T-helper 22 cell (primary cell): ENCODE measurements at places on chromosomes 1 and 21.

DNA sequence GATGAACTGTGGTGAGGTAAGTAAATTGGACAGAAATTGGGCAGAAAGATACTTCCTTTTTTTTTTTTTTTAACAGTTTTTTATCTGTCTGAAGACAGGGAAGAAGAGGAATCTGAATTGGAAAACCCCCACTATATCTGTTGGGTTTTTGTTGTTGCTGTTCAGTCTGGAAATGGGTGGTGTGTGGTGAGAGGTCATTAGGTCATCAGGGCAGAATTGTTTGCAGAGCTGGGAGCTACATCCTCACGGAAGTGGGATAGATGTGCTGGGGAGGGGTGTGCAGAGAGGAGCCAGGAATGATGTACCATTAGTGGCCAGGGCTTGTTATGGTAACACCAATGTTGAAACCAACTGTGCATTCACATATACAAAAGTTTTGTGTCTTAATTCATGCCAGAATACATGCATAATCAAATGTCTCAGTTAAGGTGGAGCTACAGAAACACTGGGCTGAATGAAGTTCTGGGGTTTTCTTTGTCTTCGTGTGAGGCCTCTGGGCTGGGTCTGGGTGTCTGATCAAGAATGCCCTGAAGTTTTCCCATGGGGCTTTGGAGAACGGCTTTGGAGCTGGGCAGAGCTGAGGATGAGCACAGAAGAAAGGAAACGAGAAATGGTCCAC is 12.4 kb downstream of the USP25 start:
- DNase-seq, result no peak

DNA sequence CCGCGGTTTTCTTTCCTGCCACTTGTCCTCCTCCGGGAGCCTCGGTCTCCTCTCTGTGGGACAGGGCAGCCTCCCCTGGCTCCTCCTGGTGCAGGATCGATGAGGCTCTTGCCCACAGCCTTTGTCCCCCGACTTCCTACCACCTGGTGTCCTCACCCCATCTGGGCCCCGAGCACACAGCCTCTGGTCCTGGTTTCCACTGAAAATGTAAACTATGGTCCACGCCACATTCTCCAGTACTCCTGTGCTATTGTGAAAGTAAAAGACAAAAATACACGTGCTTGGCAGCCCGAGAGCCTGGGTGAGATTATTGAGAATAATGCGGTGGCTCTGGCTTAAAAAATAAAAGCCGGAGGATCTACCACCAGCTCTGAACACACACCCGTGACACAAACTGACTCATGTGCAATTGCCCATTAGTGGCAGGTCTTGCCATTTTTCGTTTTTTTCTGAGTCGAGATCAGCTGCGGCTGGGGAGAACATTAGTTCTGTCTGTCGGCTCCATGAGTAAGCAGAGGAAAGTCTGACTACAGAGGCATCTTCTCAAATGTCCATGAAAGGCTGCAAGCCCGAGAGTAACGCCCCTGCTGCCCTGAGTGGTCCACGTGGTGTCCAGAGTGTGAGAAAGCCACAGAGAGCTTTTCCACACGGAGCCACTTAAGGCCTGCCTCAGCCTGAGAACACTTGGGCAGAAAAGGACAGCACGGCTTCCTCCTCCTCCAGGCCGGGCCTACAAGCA is 5.7 kb upstream of the COL6A2 start:
- no peak for DNase-seq

GRCh38 chr1:227541796-227542152 is 21.6 kb upstream of the ZNF678 start:
- no peak for DNase-seq

- DNase-seq, result no peak
Measured at GRCh38 chr1:75632350-75632949, 21.5 kb upstream of the SLC44A5 start.

DNA sequence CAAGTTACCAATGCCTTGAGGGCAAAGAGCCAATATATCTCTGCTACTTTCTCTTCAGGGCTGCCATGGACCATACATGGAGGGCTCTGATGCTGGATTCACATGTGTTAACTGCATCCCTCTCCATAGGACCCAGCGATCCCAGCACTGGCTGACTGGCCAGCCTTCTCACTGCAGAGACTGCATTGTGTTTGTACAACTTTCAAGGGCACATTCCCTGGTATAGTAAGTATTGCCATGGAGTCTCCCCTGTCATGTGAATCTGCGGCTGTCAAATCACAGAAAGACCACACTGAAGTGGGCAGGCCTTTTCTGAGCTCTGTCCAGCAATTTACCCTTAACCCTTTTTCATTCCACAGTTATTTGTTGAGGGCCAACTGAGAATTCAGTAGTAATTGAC is 449.8 kb downstream of the OMA1 start:
- no peak for DNase-seq

GRCh38 chr1:71350805-71351204 is 270.0 kb upstream of the ZRANB2 start:
- no peak for DNase-seq

GRCh38 chr1:47624531-47624930 is 186.7 kb downstream of the FOXD2 start:
- no peak for DNase-seq

DNA sequence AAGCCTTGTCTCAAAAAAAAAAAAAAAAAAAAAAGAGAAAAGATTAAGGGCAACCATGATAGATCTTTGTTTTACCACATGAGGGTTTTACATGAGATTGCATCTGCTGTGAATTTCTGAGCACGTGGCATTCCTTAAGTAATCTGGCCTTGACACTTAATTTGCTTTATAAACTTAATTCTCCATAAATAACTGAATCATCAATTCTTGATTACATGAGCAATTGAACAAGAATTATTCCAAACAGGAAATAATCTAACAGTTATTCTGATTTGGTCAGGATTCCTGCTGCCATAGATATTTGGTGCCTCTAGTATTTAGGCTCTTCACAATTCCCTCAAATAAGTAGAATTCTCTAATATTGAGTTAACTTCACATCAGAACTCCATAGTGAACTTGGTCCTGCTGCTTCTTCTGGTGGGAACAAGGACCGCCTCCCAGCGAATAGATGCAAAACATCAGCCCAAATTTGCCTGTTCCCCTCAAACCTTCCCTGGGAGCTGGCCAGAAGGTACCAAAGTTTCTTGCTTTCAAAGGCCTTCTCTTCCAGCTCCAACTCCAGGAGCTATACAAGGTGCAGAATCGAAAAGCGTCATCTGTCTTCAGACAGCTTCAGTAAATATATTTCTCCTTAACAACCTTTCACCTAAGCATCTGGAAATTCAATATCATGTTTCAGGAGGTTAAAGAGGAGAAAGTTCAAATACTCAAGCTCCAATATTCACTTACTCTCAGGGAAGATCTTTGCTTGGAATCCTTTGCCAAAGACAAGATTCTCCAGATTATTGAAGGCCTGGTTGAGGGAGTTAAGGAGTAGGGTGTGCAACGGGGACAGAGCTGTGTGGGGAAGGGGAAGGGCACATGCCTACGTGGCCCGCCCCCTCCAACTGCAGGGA is 1.0 kb downstream of the KRTCAP2 start:
- no peak for DNase-seq

- DNase-seq, result no peak
Measured at GRCh38 chr1:198649232-198649967, 10.6 kb downstream of the PTPRC start.

DNA sequence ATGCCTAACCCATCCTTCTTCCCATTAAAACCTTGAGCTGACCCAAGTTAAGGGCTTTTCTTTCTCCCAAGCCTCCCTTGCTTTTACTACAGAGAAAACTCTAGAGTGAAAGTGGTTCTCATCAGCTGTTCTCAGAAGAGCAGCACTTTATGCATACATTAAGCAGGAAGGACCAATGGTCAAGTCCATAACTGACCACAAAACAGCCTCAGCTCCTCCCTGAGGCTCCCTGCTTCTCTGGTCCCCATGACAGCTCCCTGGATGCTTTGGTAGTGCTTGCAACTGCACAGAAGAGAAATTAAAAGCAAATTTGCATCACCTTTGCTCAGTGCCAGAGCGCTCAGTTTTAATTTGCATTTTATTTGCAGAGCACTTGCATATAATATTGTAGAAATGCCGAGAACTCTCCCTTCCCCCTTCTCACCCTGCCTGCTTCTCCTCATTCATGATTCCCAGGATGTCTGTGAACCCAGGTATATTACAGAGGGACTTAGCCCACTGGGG is 56.1 kb downstream of the LMX1A start:
- DNase-seq, result no peak

GRCh38 chr1:246434335-246434734 is 72.7 kb downstream of the SMYD3 start:
- DNase-seq, result no peak

- no peak for DNase-seq
Measured at GRCh38 chr1:65119951-65120350, 28.1 kb upstream of the AK4 start.

DNA sequence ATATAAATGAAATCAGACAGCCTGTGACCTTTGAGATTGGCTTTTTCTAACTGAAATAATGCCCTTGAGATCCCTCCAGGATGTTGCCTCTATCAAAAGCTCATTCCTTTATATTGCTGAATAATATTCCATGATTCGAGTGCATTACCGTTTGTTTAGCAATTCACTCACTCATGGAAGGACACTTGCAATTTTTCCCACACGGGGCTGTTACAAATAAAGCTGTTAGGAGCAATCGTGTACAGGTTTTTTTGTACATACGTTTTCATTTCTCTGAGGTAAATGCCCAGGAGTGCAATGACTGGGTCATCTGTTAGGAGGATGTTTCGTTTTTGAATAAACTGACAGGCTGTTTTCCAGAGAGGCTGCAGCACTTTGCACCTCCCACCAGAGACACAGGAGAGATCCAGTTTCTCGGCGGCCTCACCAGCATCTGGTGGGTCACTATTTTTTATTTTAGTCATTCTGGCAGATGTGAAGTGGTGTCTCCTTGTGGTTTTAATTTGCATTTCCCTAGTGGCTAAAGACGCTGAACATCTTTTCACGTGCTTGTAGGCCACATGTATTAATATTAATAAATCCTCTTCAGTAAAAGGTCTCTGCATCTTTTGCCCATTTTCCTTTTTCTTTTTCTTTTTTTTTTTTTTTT is 11.0 kb downstream of the PRDM15 start:
- no peak for DNase-seq

GRCh38 chr1:200081969-200082245 is 54.4 kb downstream of the NR5A2 start:
- DNase-seq, result no peak

DNA sequence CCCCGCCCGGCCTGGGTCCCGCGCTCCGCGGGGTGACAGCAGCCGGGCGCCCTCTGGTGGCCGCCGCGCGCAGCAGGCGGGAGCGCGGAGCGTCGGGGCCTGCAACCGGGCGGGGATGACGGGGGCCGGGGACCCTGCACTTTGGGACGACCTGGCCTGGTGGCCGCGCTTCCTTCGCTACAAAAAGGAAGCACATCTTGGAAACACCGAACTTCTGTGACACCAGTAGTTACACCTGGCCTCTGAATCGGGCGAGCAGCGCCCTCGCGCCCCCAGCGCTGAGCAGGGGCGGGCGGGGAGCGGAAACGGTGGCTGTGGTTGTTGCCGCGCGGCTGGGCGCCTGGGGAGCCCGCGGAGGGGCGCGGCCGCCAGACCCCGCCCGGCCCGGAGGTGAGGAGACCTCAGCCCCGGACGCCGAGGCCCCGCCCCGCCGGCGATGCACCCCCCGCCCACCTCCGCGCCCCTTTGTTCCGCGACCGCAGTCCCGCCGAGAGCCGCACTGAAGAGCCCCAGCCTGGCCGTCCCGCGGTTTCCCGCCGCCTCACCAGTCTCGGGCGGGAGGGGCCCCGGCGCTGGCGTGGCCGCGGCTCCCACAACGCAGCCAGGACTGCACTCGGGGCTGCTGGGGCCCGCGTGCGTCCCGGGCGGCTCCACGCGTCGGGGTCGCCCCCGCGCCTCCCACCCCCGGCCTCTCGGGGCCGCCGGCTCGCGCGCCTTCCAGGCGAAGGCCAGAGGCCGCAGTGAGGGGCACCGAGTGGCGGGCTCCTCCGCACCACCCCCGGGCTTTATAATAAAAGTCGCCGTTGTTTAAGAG is 59.3 kb downstream of the H3-3A start:
- peak; percentile 77 for DNase-seq

- DNase-seq, result no peak
Measured at GRCh38 chr1:31441073-31441472, 28.1 kb downstream of the SERINC2 start.

- DNase-seq, result no peak
Measured at GRCh38 chr1:228350831-228351781, 55.5 kb downstream of the TRIM11 start.

- DNase-seq, result no peak
Measured at GRCh38 chr1:37493336-37494098, 19.1 kb downstream of the ZC3H12A start.

DNA sequence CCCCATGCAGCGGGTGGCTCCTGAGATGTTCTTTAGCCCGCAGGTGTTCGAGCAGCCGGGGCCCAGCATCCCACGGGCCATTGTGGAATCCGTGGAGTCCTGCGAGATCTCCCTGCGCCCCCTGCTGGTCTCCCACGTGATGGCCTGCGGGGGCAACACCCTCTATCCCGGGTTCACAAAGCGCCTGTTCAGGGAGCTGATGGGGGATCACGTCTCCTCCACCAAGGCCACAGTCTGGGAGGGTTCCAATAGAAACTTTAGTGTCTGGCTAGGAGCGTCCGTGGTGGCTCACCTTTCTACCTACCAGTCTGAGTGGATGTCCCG is 71.0 kb downstream of the ACTL8 start:
- DNase-seq, result no peak

GRCh38 chr1:151619489-151620093 is 7.7 kb downstream of the SNX27 start:
- DNase-seq, result no peak

DNA sequence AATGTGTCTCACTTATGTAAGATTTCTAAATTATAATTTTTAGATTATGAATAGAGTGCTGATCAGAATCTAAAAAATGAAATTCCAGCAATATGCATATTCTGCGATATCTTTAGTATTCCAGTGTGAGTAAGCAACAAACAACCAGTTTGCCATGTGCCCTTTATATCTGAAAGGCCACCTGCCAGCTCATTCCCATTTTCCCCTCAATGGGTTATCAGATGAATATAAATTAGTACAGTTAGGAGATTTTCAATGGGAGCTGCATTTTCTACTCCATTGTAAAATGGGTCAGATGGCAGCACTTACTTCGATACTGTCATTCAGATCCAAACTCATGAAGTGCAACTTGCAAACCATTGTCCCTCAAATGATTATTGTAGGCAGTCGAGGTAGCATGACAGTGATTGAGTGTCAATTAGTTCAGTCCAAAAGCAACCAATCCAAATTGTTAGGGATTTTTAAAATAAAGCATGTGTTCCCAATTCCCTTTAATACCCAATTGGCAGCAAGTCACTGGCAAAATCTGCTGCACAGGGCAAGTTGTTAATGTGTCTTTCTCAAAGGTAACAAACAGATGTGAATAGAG is 680.3 kb downstream of the LRRIQ3 start:
- DNase-seq, result no peak

- no peak for DNase-seq
Measured at GRCh38 chr1:20252587-20252986, 38.1 kb upstream of the VWA5B1 start.

DNA sequence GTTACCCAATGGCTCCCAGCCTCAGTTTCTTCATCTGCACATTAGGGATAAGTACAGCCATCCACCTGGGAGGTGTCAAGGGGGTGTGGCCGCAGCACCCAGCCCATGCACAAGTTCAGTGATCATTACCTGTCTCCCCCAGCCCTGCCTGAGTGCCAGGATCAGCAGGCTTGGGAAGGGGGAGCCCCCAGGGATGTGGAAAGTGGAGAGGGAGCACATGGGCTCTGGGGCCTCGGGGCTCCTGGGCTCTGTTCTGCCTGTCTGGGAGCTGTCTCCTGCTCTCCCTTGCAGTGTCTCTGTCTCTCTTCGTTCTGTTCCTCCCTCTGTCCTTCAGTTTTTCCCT is 10.8 kb upstream of the PADI1 start:
- no peak for DNase-seq
